Activated gamma-delta T cell (primary cell): ENCODE measurements at places on chromosomes 4 and X.

DNA sequence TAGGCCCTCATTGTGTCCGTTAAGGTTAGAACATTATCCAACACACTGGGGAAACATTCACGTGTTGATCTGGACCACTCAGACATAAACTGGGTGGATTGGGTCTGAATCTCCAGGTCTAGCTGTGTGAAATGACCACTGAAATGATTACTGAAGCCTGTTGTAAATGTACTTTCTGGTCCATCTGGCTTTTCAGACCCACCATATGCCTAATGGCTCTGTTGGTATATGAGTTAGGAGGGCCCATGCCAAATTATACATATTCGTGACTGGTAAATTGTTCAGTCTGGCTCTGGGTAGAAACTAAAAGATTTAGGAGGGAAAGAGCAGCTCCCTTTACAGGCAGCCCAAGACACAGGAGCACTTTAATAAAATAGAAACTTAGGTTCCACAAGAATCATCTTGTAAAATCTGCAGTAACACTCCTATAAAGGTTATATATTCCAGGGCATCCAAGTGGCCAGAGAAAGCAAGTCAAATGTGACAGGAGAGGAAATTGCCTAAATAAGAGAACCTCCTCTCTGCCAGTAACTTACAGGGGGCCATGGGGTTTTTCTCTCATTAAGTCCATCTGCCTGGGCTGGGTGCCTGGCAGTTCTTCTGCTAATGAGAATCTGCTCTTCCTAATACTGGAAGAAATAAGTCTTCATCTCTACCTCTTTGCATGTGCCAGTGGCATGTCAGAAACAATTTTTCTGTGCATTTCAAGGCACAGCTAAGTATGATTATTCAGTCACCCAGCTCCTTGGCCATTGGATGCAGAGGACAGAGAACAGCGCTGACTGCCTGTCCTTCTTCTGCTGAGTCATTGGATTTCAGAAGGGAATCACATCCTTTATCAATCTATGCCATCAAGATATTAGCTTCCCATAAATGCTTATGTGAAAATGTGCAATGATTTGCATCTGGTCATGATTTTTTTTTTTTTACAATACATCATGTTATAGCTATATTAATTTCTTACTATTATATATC, 112.6 kb downstream of the GLRA2 start:
- no peak for DNase-seq

GRCh38 chr4:120874792-120875774, 47.4 kb downstream of the PRDM5 start:
- no peak for DNase-seq

DNA sequence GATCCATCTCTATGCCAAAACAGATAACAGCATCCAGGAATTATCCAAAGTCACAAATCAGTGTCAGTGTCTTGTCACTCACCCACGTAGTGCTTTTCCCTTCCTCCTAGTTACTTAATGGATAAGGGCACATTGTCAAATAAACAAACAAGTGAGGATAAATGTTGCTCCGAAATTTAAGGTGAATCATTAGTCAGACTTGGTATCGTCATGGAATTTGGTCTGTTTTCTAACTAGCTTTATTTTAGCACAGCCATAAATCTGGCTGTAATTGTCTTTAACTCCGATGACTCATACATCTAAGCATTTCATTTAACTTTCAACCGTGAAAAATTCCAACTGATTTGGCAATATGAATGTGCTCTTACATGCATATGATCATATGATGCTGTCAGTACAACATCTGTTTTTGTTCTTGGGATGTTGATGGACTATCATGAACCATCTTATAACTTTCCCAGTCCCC, 83.3 kb downstream of the SNCA start:
- no peak for DNase-seq

DNA sequence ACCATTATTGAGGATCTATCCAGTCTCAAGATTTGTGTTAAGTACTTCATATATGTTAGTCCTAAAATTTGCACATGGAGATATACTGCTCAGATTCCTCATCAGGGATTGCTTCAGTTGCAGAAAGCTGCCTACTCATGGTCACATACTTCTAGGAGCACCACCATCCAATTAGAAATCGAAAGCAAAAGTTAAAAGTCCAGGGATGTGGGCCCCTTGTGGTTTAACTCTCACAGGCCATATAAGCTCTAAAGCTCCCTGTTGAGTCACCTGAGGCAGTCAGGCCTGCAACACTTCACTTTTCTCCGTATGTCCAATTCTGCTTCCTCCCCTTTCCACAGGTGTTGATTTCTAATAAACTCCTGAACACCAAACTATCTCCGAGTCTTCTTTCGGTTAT, 84.2 kb downstream of the CNOT6L start:
- no peak for DNase-seq

- DNase-seq = no peak
These were observed 27.1 kb downstream of the AFM start for GRCh38 chr4:73508651-73509050.

GRCh38 chrX:143854006-143854405, 29.9 kb upstream of the UBE2NL start:
- no peak for DNase-seq

DNA sequence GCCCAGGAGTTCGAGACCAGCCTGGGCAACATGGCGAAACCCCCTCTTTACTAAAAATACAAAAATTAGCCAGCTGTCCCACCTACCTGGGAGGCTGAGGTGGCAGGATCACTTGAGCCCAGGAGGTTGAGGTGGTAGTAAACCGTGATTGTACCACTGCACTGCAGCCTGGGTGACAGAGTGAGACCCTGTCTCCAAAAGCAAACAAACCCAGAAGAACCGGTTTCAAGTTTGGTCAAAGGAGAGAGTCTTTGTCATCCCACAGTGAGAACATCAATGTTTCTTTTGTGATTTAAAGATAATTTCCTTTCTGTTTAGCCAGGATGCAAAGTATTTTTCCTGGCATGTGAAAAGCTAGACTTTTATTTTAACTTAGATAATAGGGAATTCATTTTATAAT, 26.7 kb downstream of the PDK3 start:
- no peak for DNase-seq

DNA sequence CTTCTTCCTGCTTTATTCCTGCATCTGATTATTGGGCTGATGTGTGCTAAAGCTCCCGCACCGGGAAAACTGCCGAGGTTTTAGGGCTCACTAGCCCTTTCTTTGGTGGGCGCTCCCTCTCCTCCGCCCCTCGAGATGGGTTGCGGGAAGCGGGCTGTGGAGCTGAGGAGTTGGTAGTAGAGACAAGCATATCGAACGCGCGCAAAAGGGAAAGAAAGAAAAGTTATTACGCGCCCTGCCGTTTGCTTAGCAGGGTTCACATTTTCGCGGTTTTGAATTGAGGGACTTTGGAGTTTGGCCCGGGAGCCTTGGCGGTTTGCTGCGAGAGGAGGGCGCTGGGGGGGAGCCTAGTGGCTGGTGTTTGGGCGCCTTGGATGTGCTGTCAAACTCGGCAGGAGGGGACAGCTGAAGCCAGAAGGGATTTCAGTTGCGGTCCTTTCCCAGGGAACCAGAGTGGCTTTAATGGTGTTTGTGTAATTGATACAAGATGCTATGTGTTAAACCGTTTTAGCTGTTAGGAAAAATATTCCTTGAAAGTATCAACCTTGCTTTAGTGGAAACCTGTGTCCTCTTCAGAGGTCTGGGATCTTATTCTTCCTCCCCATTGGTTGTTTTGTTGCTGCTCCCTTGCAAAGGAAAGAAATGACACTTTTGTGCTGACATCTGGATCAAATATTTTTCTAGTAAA, 1.1 kb downstream of the GAB1 start:
- no peak for DNase-seq

- DNase-seq = no peak
These were observed 27.7 kb downstream of the UTP14A start for GRCh38 chrX:129933700-129934099.

GRCh38 chr4:187000281-187000680, 276.6 kb upstream of the FAT1 start:
- DNase-seq = no peak

DNA sequence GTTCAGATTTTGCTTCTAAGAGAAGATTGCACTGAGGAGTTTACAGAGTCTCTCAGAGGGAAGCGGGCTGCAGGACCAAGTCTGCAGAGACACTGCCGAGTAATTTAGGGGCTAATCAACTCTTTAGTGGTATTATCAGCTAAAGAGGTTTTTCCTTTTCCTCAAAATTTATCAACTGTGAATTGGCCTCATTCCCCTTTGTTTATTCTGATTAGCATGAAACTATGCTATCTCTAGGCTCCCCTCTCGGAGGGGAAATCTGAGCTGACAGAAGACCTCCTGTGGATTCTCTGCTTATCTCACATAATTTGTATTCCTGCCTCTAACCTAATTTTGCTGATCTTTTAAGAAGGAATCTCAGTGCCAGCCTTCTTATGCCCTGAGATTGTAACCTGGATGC, 201.0 kb downstream of the DCTD start:
- DNase-seq = no peak

- no peak for DNase-seq
These were observed 53.9 kb downstream of the FGFBP1 start for GRCh38 chr4:15884666-15885065.

DNA sequence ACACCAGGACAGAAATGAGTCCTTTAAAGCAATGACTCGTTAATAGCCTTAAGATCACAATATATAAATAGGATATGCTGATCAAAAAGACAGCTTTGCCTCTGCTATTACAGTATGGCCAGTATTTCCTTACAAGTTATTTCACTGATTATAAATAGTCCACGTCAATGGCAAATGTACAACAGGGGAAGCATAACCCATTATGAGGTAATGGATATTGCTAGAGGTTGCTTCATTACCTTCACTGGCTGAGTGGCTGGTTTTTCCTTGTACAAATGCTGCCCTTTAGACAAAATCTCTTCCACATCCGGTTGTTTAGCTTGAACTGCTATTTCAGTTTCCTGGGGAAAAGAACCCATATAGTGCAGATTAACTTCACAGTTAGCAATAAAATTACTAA, 764.6 kb upstream of the FTHL17 start:
- DNase-seq = no peak

GRCh38 chrX:135632353-135632752, 81.1 kb upstream of the CT45A1 start:
- no peak for DNase-seq

DNA sequence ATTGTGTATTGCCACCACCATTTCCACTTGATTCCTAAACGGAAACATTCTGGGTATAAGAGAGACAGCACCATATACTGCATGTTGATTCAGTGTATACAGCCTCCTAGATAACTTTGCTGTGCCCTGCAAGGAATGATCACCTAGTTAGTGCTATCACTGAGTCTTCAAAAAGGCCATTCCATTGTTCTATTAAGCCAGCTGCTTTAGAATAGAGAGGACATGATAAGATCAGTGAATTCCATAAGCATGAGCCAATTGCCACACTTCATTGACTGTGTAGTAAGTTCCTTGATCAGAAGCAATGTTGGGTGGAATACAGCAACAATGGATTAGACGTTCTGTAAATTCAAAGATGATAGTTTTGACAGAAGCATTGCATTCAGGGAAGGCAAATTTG, 1047.3 kb downstream of the PCDH18 start:
- no peak for DNase-seq

- no peak for DNase-seq
These were observed 4.1 kb downstream of the ZNF827 start for GRCh38 chr4:145934434-145935047.

- no peak for DNase-seq
These were observed 81.0 kb downstream of the LNX1 start for GRCh38 chr4:53510321-53510720.

DNA sequence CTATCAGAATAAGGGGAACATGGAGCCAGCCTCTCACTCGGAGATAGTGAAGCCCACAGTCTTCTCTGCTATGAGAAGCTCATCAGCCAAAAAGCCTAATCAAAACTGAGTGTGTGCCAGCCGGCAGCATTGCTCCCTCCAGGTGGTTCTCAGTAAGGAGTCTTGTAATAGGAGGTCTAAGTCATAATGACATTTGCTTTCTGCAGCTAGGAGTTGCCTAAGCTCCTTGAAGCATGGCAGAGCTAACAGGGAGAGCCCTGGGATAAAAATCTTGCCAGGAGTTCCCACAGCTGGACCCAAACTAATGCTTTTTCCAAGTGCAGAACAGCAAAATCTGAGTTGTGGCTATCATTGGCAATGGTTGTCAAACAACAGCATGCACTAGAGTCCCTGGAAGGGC, 245.2 kb downstream of the SPATA18 start:
- DNase-seq = no peak

DNA sequence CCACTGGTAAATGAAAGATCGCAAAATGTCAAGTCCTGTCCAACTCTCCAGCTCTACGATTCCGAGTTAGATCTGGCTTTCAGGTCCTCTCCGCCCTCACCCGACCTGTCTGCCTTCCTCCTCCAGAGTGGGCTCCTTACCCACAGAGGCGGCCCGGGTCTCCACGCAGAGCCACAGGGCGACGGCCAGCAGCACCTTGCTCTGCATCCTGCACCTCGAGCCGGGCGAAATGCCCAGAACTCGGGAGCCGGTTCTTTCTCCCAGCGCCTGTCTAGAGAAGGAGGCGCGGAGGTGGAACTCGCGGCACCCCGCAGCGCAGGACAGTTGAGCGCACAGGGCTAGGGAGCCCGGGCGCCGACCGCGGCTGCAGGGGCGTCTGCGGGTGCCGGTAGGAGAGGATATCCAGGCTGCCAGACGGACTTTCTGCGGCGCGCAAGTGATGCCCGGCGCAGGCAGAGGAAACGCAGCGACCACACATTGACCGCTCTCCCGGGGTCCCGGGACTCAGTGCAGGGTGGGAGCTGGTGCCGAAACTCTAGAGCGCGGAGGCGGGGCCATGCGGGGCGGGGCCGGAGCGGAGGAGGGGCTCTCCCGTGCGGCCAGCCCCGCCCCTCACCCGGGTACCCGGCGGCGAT, at the start of gene KDR:
TSS of gene KDR (minus strand) at position 509 of the 635 bp plus-strand sequence. CDS start at position 207, 302 bp downstream.
- no peak for DNase-seq

DNA sequence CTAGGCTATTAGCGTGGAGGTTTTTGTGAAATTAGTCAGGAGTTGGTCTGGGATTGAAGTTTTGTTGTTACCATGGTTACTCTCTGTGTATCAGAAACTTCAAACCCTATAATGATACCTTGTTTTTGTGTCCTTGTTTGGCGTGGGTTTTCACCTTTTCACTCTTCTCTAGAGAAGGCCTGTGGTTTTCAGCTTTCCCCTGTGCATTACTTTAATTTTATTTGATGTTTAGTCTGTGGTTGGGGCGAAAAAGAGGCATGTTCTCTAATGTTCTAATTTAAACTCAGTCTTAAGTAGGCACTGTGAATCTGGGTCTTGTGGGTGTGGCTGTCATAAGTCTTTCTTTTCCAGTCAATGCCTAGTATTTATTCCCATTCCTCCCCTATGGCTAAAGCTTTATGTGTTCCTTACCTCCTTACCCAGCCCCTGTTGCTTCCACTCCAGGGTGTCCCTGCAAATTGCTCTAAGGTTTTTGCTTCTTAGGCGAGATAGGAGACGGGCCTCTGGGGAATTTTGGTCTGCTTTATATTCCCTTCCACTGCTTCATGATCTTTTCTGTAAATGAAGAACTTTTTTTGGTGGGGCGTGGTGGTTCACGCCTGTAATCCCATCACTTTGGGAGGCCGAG, 326.3 kb upstream of the ZCCHC13 start:
- DNase-seq = no peak

DNA sequence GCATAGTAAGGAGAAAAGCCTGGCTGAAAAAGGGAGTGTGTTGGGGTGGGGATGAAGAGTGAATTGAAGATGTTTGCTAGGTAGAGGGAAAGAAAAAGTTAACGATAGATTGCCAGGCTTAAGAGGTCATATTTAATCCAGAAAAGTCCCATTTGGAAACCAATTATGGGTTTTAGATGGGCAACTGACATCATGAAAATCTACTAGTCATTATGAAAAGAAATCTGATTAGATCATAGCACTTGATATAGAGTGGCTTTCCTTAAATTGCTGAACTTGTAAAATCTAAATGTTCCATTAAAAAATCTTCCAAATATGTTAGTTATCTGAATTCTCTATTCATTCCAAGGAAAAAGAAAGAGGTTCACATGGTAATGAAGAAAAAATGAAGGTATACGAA, 37.5 kb upstream of the IL21 start:
- no peak for DNase-seq

- DNase-seq = no peak
These were observed 90.4 kb upstream of the VCX3B start for GRCh38 chrX:8374041-8374825.
